ENCODE measurements at places on chromosomes 11 and 22. TPM values are rescaled to one million over a fixed set of nuclear protein-coding genes. Genes with fewer than 3 reads are reported as not detected.

Gene JAML
- polyA plus RNA-seq, result not detected

Gene PACSIN3
- 39.5 TPM for polyA plus RNA-seq

Gene ABCC8
- not detected for polyA plus RNA-seq

Gene ZNF70
- polyA plus RNA-seq, result 0.86 TPM

Gene HTR3A
- not detected for polyA plus RNA-seq

Gene SHANK2
- polyA plus RNA-seq, result 2.0 TPM

All from mammary epithelial cell (primary cell).